GM12864 (cell line): ENCODE measurements at places on chromosomes 4 and X.

GRCh38 chr4:100790836-100791615 is 273.2 kb upstream of the EMCN start:
- no peak for DNase-seq

DNA sequence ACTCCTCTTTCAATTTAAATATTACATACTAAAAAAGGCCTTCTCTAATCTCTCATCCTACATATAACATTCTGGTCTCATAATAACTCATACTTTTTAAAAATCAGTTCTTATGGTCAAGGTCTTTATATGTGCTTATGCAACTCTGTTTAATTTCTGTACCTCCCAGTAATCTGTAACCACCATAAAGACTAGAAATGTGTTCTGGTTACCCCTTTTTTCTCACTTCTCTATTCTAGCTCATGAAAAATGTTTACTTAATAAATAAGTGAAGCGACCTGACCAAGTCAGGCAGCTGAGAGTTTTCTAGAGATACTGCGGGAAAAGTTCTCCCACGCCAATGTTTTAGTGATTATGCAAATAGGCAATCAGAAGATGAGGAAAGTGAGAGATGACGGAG is 548.8 kb upstream of the FAM241A start:
- no peak for DNase-seq

DNA sequence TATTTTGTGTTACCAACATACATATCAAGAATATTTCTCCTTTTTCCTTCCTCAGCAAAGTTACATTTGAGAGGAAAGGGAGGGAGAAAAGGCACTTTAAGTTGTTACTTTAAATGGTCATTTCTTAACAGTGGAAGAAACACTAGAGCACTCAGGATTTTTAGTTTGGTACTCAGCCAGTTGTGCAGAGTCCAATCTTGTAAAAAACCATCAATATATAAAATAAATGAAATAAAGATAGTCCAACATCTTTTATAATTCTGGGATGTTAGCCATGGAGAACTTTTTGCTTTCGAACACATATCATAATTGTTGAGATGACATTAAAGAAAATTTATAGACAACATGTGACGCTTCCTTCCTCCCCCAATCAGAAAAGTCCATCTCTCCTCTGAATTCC is 253.8 kb downstream of the QDPR start:
- no peak for DNase-seq

DNA sequence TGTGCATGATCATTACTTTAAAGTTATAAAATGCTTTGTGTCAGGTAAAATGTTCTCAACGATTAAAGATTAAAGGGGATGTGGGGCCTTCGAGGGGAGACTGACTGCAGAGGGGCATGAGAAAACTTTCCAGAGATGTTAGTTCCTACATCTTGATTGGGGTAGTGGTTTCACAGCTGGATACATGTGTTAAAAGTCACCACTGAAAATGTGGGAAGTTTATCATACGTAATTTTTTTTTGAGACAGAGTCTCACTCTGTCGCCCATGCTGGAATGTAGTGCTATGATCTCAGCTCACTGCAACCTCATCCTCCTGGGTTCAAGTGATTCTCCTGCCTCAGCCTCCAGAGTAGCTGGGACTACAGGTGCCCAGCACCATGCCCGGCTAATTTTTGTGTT is 79.5 kb downstream of the RBM47 start:
- DNase-seq = no peak

- DNase-seq = no peak
Observed at GRCh38 chrX:23504895-23505294, 162.4 kb upstream of the PRDX4 start.

- DNase-seq = no peak
Observed at GRCh38 chr4:166252487-166253402, 379.7 kb downstream of the TLL1 start.

DNA sequence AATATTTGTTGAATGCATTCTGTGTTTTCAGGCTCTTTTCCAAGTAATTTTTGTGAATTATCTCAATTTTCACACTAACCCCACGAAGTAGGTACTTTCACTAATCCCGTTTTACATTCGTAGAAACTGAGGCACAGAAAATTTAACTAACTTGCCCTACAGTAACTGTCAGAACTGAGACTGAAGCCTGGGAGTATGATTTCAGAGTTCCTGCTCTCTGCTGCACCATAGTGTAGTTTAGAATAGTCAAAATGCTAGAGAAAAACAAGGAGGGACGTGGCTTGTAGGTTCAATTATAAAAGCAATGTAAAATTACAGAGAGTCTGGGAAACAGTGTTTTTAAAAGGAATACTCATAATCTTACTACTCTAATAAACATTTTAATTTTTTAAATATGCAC is 2.2 kb downstream of the CLCN3 start:
- no peak for DNase-seq

- no peak for DNase-seq
Observed at GRCh38 chrX:331151-331824, 12.7 kb upstream of the GTPBP6 start.

GRCh38 chr4:37486166-37486565 is 200.0 kb downstream of the RELL1 start:
- no peak for DNase-seq

DNA sequence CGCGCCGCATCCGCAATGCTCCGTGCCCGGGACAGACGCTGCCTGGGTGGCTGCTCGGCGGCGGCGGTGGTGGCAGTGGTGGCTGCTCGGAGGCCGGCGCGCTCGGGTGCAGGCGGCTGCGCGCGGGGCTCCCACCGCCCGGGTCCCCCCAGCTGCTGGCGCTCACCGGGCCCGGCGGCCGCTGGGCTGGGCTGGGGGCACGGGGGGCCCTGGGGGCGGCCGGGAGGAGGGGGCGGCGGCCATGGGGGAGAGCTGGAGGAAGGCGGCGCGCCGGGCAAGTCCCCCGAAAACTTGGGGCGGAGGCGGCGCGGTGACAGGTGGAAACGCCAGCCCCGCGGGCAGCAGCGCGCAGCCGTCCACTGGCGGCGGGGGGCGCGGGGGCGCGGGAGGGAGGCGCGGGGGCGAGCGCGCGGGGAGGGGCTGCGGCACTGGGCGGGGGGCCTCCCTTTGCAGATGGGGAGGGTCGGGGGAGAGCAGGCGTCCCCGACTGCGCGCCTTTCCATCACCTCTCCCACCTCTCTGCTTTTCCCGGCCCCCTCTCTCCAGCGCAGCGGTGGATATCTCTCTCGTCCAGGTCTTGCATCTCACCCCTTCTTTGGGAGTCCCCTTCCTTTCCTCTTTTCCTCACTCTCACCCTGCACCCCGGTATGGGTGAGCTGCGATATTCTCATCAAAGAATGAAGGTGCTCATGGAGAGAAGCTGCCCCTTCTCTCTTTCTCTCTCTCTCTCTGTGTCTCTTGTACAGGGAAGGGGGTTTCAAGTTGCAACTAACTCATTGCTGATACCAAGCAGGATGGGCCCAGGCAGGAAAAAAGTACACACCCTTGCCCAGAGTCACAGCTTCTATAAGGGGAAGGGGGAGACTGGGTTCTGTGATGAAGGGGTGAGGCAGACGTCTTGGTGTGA is 83.7 kb upstream of the DHRSX start:
- no peak for DNase-seq

GRCh38 chrX:78124307-78124706 is 15.1 kb downstream of the TAF9B start:
- DNase-seq = no peak

GRCh38 chr4:14049946-14050345 is 422.4 kb upstream of the BOD1L1 start:
- DNase-seq = no peak

DNA sequence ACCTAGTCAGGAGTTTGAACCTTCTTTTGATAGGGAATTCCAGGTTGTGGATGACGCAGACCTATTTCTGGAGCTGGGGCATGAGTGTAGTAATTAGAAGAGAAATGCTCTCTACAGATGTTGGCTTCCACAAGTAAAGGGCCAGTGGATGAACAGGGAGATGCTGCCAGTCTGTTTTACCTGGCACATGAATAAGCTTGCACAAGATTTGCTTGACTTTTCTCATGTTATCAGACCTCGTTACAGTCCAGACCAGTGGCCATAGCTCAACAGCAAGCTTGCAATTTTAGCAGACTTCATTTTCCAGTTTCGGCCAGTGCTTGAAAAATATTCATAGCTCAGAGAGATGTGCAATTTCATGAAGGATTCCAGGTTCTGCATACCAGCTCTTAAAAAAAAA is 26.9 kb upstream of the SPANXB1 start:
- no peak for DNase-seq

- DNase-seq = peak; percentile 21
Observed at GRCh38 chrX:15973299-15973698, 118.7 kb upstream of the AP1S2 start.
